Stimulated activated CD4-positive, alpha-beta T cell treated with anti-CD3 and anti-CD28 coated beads, Interleukin-1b, Interleukin-23, amount 100 ng/mL, for 1 hour (primary cell): ENCODE measurements at places on chromosomes 12 and 14.

DNA sequence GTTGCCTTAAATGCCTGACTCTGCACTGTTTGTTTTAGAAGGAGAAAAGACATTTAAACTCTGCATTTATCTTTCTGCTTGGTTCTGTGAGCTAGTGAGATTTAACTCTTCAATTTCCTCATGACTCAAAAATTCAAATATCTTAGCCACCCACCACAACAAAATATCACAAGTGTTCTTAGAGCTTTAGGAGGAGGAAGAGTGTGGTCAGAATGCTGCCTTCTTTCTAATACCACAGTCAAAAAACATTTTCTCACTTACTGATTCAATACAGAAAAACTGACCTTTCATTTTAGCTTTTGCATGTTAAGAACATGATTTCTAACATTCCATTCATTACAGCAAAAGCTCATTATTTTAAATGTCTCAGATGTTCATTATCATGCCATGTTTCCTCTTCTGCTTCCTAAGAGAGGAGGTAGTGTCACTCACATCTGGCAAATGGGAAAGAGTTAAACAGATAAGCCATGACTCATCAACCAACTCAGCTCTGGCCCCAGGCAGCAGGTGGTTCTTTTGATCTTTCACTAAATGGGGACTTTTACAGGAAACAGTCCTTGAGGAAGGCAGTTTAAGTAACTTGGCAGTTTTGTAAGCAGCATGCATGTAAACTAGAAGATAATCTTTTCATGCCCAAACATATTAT lies 56.4 kb upstream of the RNU6-8 start:
- no peak for DNase-seq

- DNase-seq: no peak
These were observed 13.8 kb downstream of the UBE2N start for GRCh38 chr12:93427779-93428564.

GRCh38 chr14:64728856-64729255 lies 24.6 kb downstream of the PLEKHG3 start:
- DNase-seq: no peak

DNA sequence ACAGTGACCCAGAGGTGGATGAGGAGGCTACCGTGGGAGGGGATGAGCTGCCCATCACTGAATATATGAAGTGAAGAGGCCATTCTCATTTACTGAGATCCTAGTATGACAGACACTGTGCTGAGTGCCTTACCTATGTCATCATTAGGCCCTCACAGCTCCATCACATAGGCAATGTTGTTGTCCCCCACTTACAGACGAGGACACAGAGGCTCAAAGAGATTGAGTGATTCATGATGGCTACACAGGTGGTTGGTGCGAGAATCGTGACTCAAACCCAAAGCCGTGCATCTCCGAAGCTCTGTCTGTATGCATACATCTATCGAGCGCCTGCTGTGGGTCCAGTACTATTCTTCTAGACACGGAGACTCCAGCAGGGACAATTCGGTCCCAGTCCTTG lies 5.9 kb upstream of the CCDC197 start:
- DNase-seq: no peak

DNA sequence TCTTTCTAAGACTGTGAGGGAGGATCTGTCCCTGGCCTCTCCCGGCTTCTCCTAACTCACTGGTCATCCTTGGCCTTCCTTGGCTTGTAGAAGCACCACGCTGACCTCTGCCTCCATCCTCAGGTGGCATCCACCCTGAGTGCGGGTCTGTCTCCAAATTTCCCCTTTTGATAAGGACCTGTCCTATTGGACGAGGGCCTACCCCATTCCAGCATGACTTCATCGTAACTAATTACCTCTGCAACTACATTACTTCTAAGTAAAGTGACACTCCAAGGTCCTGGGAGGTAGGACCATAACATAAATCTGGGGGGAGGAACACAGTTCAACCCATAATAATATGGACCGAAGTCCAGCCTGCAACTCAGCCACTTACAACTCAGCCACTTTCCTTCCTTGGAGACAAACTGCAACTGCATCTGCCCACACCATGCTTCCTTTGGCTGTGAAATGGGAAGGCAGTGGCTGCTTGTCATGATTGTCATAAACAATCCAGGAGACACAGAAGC lies 229.6 kb upstream of the DIO3 start:
- no peak for DNase-seq

DNA sequence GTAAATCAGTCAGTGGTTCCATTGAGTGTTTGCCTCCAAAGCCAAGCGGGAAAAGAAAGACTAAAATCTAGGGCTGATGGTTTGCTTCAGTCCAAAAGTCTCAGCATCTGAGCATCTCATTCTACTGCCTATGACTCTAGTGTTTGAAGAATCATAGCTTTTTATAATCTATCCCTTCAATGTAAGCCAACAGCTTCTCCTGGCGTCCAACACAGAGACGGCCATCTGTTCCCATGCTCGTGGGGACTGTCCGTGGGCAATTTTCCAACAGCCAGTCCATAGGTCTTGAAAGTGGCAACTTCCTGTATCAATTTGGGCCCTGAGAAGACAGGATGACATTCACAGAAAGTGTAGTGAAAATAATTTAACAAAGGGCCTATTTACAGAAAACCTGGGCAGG lies 544.4 kb upstream of the TMEM132C start:
- no peak for DNase-seq

GRCh38 chr12:53538209-53538689 lies 31.0 kb upstream of the NPFF start:
- DNase-seq: no peak

GRCh38 chr12:34215213-34215892 lies 193.1 kb downstream of the ALG10 start:
- DNase-seq: no peak

DNA sequence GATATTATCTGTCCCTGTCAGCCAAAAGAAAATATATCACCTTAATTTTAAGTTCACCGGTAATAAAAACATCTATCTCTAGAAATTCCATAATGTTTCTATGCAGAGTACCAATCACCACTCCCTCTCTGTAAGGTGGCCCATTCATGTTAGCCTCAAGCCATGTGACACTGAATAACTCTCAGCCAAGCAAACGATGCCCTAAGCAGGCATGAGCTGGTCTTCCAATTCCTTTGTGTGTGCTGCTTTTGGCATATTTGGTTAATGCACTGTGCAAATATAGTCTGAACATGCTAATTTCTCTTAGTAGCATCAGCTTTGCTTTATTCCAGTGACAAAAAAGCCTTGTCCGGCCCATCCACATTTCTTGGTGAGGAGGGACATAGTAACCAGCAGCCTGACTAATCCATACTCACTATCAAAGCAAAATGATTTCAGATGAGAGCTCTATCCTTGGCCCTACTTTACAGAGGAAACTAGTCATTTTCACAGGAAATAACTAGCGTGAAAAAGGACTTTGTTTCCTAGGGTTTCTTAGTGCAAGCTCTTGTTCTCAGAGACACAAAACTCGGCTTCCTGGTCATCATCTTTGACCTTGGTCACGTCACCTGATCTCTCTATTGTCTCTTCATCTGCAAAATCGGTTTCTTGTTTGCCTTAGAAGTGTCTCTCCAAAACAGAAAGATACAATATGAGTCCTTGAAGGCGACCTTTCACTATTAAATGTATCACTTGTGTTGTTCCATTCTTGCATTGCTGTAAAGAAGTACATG lies 59.2 kb upstream of the RTRAF start:
- DNase-seq: no peak

DNA sequence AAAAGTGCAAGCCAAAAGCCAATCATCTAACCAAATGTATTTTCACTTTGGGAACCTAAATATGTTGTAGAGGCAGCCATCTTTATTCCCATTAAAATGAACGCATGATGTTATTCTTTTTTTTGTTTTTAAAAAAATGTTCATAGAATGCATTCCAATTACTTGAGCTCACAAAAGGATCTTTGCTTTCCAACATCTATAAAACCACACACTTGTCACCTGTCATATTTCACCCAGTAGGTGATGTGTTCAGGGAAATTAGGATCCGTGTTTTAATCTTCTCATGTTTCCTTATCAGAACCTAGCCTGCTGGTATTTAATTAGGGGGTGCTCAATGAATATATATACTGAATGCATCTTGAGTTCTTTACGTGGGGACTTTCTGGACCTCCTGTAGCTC lies 13.6 kb downstream of the TTC8 start:
- no peak for DNase-seq

DNA sequence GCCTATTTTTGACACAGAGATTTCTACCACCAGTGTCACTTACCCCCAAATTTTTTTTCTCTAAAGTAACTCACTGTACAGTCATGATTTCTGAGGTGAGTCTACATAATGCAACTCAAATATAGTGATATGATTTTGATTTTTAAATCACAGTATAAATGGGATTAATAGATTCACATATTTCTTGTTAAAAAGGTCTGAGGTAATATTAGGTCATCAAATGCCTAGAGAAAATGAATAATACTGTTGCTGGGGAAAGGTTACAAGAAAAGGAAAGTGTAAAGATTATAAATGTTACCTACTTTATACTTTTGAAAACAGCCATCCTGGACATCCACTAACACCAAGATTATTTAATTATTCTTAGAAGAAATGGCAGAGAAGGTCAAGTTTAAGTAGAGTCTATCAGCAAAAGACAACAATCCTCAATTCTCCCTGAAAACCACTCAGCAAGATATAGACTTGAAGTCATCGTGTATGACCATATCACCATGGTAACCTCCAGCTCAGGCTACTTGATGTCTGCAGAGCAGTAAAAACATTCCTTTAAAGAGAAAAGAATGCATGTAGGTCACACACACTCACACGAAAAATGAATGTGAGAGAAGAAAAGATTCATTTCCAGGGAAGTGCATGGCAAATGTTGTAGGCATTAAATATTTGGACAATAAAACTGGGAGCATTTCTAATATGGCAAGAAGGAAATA lies 58.7 kb downstream of the CCDC59 start:
- no peak for DNase-seq

GRCh38 chr12:131346555-131347344 lies 364.1 kb upstream of the SFSWAP start:
- no peak for DNase-seq

- DNase-seq: no peak
These were observed 300.5 kb downstream of the RMST start for GRCh38 chr12:97763113-97763512.

DNA sequence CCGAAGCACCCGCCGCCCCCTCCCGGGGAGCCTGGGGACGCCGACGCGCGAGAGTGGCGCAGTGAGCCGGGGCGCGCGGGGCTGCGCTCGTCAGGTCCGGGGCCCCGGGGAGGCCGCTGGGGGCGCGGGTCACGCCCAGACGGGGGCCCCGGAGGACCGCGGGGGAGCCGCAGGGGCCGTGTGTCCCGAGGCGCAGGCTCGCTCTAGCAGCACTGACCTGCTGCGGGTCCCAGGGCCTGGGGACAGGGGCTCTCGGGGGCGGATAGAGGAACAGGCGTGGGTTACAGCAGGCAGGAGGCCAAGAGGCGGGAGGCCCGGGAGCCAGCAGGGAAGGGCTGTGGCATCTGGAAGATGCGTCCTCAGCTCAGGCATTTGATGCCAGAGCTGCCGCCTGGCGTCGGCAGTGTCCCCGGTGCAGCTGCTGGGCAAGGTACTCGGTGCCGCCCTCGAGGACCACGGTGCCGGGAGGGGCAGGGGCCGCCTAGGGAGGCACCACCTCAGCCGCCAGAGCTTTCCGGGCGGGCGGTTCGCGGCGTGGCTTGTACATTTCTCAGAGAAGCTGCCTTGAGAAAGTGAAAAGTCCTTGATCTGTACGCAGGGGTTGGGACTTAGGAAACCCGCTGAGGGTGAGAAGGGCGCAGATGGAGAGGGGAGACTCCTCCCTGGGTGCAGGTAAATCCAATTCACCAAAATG lies 1.2 kb downstream of the WNT5B start:
- no peak for DNase-seq

GRCh38 chr12:70648191-70648590 lies 11.0 kb upstream of the PTPRB start:
- DNase-seq: no peak

- DNase-seq: no peak
These were observed 1.9 kb downstream of the CCDC184 start for GRCh38 chr12:48185181-48185919.

- DNase-seq: no peak
These were observed 299.8 kb upstream of the PRKD1 start for GRCh38 chr14:30227436-30227835.

DNA sequence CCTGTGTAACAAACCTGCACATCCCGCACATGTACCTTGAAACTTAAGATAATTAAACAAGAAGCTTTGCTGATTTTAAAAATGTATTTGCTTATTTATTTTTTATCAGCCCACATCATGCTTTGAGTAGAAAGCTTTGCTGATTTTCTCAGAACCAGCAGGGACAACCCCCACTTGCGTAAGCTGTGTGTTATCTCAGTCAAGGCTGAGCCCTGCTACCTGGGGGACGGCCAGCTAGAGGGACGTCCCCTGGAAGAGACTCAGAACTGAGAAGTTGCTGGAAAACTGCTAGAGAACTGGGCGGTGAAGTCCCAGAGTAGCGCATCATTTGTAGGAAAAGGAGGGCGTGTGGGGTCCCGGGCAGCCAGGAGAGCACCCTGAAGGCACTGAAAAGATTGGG lies 4.1 kb upstream of the PLEK2 start:
- no peak for DNase-seq

- DNase-seq: no peak
These were observed 318.8 kb downstream of the PRKD1 start for GRCh38 chr14:29608861-29609260.

GRCh38 chr12:132586929-132587328 lies 23.5 kb downstream of the LRCOL1 start:
- DNase-seq: no peak

- no peak for DNase-seq
These were observed 32.0 kb downstream of the NRXN3 start for GRCh38 chr14:78202163-78202562.

GRCh38 chr12:68611094-68611805 lies 551 bp downstream of the RAP1B start:
- DNase-seq: no peak

DNA sequence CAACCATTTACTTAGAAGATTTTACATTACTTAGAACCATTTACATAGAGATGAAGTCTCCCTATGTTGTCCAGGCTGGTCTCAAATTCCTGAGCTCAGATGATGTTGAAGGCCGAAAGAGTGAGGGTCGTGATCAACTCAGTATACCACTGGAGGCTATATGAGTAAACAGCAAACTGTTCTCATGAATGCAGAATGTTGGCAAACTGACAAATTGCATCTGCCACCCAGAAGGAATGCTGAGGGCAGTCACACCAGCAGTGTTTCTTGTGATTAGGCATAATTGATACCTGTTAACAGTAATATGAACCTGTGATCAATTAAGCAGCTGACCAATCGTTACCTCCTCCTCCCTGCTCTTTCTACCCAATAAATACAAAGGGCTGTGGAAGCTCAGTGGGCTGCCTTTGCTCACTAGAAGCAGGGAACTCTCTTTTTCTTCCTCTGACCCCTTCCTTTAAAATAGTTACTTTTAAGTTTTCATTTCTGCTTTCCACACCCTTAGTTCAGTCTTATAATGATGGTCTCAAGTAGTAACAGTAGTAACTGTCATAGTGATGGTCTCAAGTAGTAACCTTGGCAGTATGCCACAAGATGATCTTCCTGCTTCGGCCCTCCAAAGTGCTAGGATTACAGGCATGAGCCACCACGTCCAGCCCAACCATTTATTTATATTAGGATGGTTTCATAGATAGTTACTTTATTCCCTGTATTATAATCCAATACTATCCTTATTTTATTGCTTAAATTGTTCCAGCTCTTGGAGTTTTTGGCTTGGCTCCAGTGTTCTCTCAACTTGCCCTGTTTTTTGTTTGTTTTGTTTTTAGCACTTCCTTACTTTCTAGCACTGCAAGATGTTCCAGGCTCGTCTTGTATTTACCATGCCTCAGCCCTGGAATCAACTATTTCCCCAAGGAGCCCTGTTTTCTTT lies 25.8 kb downstream of the LIMA1 start:
- DNase-seq: no peak
